ENCODE measurements at places on chromosomes 1 and 21.
A peak's percentile ranks its signal among the peaks of the same experiment; 100 is the strongest.

- DNase-seq, result no peak
Observed at GRCh38 chr1:39238476-39238875, 34.0 kb downstream of the MACF1 start.

DNA sequence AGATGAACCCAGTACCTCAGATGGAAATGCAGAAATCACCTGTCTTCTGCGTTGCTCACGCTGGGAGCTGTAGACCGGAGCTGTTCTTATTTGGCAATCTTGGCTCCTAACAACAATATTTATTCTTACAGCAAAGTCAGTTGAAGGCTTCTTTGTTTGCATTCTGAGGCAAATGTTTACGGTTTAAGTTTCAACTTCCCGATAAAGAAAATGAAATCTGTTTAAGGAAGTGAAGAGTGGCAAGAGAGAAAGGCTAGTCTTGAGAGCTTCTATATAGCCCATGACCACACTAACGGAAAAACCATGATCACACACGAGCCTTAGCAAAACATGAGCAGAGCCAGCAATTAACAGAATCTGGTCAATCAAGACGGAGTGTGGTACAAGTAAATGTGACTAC lies 122.6 kb upstream of the ZNHIT6 start:
- DNase-seq, result no peak

DNA sequence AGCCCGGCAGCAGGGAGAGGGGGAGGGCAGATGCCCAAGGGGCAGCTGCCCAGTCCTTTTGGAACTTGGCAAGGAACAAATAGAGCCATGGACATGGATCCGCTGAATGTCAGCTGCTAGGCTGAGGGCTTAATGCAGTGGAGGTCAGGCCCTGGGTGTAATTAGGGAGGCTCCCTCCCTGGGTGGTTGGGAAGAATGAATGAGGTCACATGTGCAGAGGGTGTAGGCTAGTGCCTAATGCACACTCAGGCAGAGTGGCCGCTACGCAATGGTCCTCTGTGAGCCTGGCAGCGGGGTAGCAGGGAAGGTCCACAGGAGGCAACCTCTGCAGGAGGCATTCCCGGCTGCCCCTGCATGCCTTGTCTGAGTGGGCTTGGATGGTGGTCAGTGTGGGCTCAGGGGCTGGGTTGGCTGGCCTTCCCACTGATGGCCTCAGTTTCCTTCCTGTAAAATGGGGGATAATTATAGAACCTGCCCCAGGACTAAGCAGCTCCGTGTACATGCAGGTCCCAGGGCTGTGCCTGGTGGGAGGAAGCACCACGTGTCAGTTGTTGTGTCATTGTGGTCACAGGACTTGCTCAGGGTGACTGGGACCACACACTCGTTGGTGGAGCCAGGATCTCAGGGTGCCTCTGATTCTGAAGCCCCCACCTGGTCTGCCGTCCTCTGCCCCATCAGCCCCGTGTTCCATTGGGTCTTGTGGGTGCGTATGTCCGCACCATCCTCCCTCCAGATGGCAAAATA lies 81.6 kb upstream of the ACTL8 start:
- no peak for DNase-seq

DNA sequence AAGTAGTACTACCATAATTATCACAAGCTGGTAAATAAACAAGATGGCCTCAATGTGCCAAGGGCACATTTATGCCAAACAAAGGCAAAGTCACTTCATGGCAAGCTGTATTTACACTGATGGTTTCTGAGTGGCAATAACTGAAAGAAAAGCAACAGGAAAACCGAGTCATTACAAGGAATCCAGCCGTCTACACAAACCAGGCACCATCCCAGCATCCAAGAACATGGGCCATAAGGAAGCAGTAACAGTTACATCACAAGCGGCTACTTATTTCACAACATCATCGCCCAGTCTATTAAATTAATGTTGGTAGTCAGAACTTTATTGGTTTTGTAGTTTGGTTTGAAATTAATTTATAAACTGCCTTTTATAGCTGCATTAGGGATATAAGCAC lies 214.2 kb downstream of the RERE start:
- DNase-seq, result no peak

GRCh38 chr1:16147156-16147926 lies 8.5 kb downstream of the EPHA2 start:
- no peak for DNase-seq

GRCh38 chr1:179030130-179030529 lies 4.4 kb downstream of the FAM20B start:
- no peak for DNase-seq

- DNase-seq, result no peak
Observed at GRCh38 chr1:219518907-219519248, 94.0 kb downstream of the ZC3H11B start.

GRCh38 chr1:168766568-168766967 lies 37.6 kb upstream of the DPT start:
- no peak for DNase-seq

DNA sequence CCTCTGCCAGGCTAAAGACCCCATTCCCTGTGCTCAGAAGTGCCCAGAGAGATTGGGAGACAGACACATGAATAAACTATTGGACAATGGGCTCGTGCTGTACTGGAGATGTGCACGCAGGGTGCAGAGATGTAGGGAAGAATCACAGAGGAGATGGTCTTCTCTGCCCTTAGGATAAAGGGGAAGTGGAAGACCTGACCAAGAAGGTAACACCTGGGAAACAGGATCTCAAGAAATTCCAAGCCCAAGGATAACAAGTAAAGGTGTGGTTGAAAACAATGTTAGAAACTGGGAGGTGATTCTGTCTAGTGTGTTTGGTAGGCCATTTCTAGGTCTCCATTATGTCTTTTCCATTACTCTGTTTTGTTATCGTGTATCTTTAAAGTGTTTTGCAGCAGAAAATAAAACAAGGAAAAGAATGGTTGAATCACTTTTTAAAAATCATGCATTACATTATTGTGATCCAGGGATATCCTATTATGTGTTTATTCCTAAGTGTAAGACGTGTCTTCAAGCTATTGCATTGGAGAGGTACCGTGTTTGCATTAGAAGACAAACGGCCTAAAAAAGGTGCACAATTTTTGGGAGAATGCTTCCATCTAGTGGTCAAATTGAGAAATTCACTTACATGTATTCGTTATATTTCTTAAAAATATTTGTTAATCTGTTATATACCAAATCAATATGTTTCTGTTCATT lies 40.8 kb upstream of the KCTD3 start:
- no peak for DNase-seq

GRCh38 chr1:86205741-86206140 lies 49.2 kb upstream of the COL24A1 start:
- DNase-seq, result no peak

DNA sequence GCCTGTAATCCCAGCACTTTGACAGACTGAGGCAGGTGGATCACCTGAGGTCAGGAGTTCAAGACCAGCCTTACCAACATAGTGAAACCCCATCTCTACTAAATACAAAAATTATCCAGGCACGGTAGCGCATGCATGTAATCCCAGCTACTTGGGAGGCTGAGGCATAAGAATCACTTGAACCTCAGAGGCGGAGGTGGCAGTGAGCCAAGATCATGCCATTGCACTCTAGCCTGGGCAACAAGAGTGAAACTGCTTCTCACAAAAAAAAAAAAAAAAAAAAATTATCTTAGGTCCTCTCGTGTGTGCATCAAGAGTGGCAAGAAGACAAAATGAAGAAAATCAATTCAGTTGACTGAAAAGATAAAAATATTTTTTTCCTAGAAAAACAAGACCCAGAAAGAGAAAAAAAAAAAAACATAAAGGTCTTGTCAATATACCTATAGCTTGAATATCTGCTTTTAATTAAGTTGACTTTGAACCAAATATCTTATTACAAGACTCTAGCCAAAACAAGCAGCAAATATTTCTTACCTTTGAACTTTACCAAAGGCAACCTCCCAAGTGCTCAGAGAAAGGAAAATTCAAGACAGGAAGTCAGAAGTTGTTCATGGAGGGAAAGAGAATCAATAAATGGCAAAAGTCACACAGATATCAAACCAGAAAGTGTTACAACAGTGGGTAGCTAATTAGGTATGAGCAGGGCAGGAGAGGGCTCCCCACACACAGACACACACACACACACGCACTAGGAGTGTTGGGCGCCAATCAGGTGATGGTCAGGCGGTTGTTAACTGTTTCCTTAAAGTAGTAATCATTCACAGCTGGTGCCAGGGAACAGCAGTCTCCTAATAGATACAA lies 29.6 kb downstream of the ITLN2 start:
- no peak for DNase-seq

GRCh38 chr1:42322577-42322976 lies 12.5 kb downstream of the FOXJ3 start:
- no peak for DNase-seq

DNA sequence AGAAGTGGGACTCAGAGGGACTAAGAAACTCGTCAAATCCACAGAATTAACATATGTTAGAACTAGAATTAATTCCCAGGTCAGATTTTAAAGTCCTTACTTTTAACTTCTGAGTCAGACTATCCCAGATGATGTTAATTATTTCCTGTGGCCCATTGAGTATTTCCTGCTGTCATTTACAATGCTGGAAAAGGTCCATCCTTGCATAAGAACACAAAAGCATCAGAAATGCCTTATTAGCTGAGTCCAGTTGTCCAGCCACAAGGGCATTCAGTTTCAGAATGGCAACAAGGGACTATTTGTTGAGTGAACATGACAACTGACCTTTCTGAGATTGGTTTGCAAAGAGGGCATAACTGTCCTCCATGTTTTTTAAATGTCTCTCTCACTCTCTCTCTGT lies 16.5 kb upstream of the HIVEP3 start:
- no peak for DNase-seq

GRCh38 chr1:85573322-85573721 lies 7.2 kb upstream of the CCN1 start:
- no peak for DNase-seq

GRCh38 chr1:185585770-185586169 lies 148.4 kb upstream of the HMCN1 start:
- no peak for DNase-seq

- no peak for DNase-seq
Observed at GRCh38 chr1:209522826-209523225, 60.7 kb upstream of the CAMK1G start.

- peak; percentile 24 for DNase-seq
Observed at GRCh38 chr1:40438391-40439015, 11.8 kb upstream of the ZFP69B start.

GRCh38 chr1:230310381-230311163 lies 115.6 kb downstream of the PGBD5 start:
- DNase-seq, result peak; percentile 72

DNA sequence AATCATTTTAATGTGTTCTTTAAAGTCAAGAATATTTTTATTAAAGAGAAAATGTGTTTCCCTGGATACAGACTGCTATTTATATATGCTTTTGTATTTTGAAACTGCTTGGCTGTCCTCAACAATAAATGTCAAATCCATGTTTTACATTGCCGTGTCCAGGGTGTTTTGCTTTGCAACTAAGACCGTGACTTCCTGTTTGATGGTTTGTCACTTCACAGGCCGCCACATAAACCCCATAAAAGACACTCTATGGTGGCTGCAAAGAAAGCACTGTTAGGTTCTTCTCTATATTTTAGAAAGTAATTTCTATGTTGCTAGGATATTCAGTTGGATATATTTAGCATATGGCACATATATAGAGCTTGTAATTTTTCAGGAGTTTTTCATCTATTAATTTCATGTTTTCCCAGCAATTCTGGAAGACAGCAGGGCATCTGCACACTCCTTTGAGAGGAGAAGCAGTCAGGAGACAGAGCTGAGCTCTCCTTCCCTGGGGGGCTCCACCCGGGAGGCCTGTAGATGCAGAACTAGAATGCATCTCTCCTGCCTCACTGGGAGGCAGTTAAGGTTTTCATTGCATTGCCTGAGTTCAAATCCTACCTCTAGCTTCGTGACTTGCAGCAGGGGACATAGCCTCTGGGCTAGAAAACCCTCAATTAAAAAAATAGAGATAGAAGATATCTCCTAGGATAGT lies 33.1 kb downstream of the PRDM2 start:
- no peak for DNase-seq

- no peak for DNase-seq
Observed at GRCh38 chr1:16068356-16069270, 4.8 kb downstream of the FAM131C start.

Measured in stimulated activated CD4-positive, alpha-beta T cell treated with anti-CD3 and anti-CD28 coated beads, Interleukin-2, amount 100 ng/mL, for 24 hours (primary cell).